ENCODE measurements at places on chromosomes 1 and 21.

DNA sequence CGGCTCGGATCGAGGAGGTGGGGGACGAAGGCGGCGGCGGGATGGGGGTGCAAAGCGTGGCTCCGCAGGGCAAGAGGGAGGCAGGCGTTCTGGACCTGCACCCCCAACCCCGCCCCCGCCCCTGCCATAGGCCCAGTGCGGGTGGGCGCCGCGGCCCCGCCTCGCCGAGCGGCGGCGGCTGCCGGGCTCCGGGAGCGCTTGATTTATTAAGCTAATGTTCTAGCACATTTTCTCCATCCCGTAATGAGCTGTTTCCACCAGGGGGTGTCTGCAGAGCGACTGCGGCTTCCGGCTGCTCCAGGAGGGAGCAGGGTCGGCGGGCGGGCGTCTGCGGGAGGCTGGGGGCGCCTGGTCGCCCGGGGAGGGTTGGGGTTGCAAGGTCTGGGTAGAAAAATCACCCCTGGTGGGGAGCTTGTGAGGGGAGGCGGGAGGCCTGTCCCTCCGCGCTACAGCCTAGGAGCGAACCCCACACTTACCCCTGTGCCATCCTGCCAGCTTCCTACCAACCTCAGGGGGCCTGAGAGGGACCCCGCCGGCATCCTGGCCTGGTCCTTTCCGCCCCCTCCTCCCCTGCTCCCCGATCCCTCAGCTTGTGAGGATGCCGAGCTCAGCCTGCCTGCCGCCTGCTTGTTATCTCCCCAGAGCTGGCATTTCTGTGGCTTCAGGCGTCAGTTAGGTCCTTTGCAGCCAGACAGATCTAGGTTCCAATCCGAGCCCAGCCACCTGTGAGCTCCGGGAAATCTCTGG lies 48.5 kb upstream of the ACOT11 start:
- peak; percentile 74 for DNase-seq

DNA sequence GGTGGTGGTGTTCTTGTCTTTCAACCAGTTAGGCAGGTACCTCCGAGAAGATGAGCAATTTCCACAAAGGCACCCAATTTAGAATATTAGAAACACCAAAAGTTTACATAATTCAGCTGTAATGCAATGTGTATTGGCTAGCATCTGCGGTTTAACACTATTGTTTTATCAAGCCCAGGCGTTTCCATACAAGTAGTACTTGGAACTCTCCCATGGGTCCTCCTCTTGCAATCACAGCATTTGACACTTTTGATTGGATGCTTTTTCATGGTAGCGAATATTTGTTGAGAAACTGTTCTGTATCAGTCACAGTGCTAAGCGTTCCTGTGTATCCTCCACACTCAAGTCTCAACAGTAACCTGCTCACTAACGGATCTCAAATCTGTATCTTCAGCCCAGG lies 20.1 kb upstream of the MAP1LC3C start:
- DNase-seq: no peak

GRCh38 chr1:152164517-152165136 lies 5.6 kb upstream of the RPTN start:
- no peak for DNase-seq

DNA sequence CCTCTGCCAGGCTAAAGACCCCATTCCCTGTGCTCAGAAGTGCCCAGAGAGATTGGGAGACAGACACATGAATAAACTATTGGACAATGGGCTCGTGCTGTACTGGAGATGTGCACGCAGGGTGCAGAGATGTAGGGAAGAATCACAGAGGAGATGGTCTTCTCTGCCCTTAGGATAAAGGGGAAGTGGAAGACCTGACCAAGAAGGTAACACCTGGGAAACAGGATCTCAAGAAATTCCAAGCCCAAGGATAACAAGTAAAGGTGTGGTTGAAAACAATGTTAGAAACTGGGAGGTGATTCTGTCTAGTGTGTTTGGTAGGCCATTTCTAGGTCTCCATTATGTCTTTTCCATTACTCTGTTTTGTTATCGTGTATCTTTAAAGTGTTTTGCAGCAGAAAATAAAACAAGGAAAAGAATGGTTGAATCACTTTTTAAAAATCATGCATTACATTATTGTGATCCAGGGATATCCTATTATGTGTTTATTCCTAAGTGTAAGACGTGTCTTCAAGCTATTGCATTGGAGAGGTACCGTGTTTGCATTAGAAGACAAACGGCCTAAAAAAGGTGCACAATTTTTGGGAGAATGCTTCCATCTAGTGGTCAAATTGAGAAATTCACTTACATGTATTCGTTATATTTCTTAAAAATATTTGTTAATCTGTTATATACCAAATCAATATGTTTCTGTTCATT lies 40.8 kb upstream of the KCTD3 start:
- DNase-seq: no peak

DNA sequence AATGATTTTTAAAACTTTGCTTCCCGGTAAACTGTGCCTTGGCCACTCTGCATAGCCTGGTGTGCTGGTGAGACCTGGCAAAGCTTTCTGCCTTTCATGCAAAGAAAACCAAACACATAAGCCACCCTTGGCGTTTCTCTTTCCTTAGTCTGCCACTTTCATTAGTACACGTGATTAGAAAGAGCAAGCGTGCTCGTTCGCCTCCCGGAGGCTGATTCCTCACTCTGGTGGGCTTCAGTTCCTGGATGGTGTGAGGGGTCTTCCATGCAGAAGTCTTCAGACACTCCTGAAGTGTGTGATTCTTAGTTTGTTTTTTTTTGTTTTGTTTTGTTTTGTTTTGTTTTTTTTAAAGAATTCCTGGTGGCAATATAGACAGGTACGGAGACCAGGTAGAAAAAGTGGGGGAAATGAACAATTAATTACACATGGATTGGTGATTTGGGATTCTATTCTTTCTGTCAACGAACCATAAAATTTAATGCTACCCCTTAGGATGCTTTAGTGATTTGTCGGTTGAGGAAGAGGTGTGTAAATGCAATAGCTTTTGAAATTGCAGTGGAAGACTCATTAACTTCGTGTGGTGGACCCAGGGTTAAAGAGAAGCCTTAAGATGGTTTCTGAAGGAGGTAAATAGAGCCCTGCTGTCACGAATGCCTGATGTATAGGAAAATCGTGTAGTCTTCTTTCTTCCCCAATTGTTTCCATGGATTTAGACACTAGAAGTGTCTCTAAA lies 2.1 kb downstream of the GALNT2 start:
- DNase-seq: no peak

- DNase-seq: no peak
Observed at GRCh38 chr1:205678286-205679111, 1.8 kb downstream of the SLC45A3 start.

DNA sequence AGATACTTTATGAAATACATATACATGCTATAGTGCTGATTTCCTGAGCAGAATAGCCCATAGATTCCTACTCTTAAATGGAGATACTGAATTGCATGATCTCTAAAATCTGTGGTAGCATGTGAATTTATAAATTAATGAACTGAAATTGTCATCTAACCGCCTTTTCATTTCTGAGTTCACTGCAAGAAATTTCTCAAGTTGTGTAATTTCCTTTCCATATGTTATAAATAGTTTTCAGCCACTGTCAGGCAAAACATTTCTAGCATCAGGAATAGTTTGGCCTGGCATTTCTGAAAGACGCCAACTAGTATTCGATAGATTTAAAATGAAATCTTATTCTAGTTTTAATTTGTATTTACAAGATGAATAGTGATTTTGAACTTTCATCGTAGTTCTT lies 310.1 kb downstream of the USH2A start:
- no peak for DNase-seq

DNA sequence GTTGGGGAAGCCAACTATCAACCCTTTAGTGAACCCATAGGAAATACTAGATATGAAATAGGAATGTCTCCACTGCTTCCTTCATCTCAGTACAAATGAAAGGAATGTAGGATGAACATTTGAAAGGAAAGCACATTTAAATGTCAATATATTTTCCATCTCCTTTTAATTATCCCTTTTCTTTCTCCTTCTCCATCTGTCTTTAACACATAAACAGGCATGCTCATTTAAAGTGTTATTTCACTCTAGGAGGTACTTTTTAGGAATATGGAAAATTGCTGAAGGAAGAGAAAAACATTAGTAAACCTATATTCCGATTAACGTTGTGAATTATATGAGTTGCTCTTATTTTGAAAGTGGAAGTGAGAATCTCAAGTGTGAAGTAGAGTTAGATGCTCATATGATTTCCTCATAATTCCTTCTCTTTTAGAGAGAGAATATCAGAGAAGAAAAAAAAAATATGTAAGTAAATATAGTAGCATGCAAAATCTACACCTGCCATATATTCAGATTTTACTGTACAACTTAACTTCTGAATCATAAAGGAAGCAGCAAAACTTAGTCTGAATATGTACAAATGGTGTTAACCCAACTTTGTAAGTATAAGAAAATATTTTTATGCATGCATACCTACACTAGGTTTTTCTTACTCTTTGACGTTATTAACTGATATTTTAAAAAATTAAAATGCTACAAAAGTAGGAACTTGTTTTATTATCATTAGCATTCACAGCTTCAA lies 406.9 kb upstream of the B3GALT2 start:
- no peak for DNase-seq

- DNase-seq: no peak
Observed at GRCh38 chr1:211789641-211790464, 40.7 kb downstream of the LPGAT1 start.

GRCh38 chr1:155872527-155872926 lies 13.2 kb downstream of the SYT11 start:
- no peak for DNase-seq

DNA sequence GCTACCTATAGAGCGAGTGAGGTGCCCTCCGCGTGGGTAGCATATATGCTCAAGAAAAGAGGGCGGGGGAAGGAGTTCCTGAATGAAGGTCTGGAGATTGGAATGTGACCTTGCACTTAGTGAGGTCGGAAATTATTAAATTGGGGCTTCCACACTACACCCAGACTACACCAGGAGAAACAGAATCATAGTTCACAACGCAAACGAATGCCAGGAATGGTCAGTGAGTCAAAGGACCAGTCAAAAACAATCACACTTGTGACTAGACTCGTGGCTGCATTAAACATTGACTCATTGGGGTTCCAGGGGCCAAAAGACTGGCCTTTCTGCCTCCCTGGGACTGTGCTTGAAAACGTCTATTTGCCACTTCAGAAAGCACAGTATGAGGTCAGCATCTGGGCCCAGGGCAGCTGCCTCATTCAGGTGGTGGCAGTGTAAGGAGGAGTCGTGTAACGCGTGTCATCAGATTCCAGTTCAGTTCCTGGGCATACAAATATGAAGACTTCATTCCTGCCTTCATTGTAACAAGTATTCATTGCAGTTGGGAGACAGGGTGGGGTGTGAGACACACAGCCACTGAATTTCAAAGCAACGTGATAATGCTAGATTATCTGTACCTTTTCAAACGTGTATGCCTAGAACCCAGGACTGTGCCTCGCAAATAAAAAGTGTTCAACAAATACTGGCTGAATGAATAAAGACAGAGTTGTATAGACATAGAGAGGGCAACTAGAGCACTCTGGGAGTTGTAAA lies at the start of gene YOD1:
Gene YOD1, minus strand, starts transcription at position 18 of the 753 bp plus-strand sequence. CDS start 178 bp downstream, outside the sequence.
- no peak for DNase-seq

DNA sequence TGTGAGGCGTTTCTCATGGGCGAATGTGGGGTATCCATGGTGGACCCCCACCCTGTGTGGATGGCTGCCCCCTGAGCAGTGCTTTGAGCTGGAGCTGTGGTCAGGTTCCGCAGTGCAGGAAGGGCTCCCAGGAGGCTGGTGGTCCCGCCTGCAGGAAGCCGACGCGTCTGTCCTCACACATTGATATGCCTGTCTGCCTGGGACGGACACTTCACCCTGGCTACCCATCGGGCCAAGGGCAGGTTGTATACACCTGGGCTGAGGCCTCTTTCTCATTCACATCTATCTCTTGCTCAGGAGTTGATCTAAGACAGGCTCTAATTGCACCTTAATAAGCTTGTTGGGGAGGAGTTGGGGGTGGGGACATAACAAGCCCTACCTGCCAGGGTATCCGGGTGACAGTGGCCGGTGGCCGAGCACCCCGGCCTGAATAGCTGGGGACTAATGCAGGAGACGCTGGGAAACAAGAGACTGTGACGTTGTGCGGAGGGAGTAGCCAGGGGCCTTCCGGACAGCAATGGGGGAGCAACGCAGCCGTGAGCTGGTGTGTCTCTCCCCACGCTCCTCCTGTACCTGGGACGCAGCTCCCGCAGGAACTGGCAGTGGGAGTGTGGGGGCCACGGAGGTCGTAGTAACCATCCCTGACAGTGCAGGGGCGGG lies 21.7 kb downstream of the PDXK start:
- peak; percentile 55 for DNase-seq

GRCh38 chr21:29376556-29376955 lies 77.8 kb downstream of the BACH1 start:
- DNase-seq: peak; percentile 16

GRCh38 chr1:227315629-227316346 lies 2.5 kb downstream of the CDC42BPA start:
- no peak for DNase-seq

DNA sequence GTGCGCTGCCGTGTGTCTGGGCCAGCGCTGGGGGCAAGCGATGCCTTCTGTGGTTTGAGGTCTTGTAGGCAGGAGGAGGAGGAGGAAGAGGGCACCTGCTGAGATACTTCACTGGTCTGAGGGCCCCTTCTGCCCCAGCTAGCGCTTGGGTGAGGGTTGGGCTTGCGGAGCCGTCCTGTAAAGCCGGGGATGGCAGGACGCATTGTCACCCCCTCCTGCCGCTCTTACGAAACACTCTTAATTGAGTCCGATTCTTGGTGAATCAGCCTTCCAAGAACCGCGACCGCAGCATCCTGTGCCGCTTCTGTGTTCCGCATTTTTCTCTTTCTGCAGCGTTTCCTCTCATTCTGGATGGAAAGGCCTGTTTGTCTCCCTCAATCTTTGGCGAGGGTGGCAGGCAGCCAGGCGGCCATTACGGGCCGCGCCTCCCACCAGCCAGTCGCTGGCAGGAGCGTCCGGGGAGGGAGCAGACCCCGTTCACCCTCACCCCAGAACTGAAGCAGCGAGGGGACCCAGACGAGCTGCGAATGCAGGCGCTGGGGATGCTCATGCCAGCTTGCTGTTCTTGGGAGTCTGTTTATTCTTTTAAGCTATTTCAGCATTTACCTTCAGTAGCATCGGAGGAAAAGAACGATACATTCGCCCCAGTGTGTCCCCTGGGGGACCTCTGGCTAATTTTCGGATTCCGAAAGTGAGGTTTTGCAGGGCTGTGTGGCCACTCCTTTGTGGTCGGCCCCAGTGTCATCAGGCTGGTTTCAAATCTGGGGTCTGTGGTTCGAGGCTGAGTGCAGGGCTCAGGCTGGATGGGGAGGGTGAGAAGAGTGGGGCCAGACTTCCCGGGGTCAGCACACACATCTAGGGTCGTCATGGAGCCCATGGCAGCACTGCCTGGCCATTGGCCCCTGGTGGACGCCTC lies 62.7 kb downstream of the SKI start:
- no peak for DNase-seq

Data from nephron progenitor cell (in vitro differentiated cells).